NCI-H1436 (cell line): ENCODE measurements at places on chromosomes 1 and 21.

GRCh38 chr1:196209983-196210382, 398.3 kb downstream of the KCNT2 start:
- no peak for DNase-seq

DNA sequence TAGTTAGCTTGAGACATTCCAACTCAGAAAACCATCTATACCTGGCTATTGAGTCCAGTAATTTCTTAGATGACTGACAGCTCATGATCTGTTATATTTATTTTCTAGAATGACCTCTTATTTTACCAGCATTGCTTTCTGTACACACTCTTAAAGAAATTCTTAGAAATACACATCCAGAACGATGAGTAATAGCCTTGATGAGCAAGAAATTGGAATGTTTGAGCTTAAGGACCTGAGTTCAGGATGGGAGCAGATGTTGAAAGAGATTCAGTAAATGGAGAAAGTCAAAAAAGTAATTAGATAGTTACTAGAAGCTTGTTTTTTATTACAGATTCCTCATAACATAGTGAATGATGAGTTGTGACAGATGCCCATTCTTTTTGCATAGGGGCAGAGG, 11.7 kb downstream of the PYHIN1 start:
- no peak for DNase-seq

DNA sequence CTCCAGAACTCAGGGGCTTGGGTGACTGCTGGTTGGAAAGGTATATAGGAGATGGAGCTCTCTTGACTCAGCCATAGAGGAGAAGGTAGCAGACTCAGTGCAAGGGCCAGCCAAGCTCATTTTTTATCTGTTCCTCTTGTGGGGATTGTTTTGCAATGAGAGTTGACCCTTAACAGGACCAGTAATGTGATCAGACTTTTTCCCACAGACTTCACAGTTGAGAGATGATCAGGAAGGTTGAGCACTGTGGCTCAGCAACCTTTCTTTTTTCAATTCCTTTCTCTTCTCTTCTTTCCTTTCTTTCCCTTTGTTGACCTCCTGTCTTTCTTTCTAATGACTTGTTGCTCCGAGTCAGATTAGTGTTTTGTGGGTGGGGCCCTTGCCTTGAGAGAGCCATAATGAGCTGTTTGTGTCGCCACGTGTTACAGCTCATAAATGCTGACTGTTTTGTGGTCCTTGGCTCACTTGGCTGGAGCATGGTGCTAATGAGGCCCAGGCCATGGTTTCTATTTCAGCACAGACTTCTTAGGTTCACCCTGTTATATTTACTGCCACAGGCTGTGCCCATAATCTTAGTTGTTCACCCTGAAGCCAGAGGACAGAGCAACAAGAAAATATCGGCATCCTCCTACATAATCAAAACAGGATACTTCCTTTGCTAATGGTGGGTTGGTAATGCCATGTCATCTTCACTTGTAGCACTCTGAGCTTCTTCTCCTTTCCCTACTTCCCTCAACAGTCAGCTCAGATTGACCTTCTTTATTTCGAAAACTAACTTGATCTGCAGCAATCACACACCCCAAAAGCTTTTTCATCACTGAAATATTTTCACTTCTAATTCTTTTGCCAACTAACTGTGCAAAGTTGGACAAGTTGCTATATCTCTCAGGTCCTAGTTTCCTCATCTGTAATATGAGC, 13.9 kb downstream of the ADAM30 start:
- no peak for DNase-seq

DNA sequence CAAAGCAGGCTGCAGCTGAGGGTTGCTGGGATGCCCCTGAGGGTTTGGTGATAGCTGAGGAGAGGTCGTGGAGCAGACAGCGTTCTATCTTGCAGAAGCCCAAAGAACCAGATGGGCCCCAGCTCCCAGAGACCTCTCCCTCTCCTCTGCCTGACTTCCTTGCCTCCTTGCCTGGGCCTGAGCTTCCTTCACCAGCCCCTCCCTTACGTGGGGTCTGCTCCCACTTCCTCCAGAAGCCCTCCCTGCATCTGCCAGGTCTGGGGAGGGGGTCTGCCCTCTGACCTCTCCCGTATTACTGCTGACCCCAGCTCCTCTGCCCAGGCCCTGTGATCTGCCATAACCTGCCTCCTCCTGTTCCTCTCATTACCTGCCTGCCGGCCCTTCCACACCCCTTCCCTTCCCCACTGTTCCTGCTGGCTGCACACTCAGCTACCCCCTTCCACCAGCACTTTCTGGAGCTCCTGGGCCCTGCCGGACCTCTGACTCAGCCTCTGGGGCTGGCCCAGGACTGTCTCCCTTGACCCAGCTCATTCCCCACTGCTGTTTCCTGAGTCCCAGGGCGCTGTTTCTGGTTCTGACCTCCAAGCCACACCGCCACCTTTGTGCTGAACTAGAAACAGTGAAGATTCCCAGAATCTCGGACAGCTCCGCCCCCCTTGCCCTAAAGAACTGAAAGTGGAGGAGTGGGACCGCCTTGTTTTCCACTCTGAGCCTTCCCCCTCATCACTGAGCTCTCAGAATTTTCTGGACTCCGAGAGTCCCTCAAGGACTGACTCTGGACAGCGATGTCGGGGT, 237.7 kb upstream of the C1orf174 start:
- DNase-seq, result no peak

DNA sequence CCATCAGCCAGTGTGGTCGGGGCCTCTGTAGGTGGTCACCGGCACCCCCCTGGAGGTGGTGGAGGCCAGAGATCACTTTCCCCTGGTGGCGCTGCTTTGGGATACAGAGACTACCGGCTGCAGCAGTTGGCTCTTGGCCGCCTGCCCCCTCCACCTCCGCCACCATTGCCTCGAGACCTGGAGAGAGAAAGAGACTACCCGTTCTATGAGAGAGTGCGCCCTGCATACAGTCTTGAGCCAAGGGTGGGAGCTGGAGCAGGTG, 961 bp downstream of the RBM15 start:
- no peak for DNase-seq

DNA sequence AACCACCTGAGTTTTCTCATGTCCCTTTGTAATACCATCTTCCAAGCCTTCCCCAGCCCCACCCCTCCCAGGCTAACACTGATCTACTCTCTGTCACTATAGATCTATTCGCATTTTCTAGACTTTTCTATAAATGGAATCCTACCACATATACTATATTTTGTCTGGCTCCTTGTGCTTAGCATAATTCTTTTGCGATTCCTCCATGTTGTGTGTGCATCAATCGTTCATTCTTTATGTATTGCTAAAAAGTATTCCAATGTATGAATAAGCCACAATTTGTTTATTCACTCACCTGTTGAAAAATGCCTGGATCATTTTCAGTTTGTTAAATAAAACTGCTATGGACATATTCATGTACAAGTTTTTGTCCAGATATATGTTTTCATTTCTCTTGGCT, 66.7 kb upstream of the DPT start:
- no peak for DNase-seq

DNA sequence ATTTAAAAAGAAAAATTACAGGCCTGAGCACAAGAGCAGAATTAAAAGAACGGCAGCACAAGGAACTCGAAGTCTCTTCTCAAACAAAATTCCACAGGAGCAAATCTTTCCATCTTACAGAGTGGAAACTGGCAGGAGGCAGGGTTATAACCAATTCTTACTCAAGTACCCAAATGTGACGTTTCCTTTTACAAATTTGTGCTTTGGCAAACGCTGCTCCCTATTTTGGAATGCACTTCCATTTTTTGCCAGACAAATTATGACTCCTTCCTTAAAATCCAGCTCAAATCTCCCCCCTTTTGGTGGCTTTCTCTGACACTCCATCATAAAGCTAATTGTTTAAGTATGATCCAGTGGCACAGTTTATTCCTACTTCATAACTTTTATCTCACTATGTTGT, 7.8 kb downstream of the ERI3 start:
- DNase-seq, result no peak

DNA sequence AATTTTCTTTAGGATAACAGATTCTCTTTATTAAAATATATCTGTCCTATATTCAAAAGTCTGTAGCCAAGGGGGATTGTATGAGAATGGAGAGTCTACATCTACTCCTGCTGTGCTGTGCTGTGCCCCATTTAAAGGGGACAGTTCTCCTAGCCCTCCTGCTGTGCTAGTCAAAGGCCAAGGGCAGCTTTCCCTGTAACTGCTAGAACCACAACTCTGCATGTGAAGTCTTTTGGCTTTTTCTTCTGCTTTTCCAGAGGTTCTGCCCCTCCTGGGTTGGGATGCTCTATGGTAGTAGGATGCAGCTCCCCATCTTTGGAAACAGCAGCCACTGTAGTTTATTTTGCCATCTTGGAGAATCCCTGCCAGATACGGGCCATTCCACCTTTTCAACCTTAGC, 197.5 kb upstream of the JUN start:
- DNase-seq, result no peak

DNA sequence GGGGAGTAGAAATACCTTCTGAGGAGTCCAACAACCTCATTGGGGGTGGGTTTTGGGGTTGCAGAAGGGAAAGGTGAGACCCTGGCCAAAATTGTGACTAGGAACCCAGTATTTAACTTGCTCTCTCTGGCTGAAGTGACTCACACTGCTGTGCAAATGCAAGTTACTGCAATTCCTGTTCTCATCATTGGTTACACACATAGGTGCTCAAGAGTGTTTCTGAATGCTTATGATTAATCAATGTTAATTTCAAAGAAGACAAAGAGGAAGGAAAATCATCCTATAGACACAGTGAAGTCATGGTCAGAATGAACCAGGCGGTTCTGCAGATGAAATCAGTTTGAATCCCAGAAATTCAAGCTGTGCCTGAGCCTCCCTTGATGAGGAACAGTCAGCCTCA, 3.1 kb downstream of the ASCL5 start:
- no peak for DNase-seq

DNA sequence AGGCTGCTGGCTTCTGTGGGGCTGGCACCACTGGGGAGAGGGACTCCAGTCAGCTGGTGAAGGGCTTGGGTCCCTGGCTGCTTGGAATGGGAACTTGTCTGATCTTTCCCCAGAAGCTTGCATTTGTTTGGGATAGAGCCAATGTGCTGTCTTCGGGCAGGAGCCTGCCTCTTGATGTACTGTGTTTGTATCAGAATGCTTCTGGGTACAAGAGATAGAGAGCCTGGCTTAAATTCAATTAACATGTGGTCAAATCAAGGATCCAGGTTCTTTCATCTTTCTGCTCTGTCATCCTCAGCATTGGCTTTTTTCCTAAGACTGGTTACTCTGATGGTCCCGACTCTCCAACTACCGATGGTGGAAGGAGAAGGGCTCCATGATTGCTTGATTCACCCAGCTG, 16.0 kb upstream of the PROK1 start:
- no peak for DNase-seq

- no peak for DNase-seq
Observed at GRCh38 chr1:100217834-100218233, 31.8 kb downstream of the DBT start.
